ENCODE measurements at places on chromosomes 5 and 9.

GRCh38 chr5:176816791-176817347 lies 6.5 kb downstream of the UNC5A start:
- no peak for DNase-seq

GRCh38 chr5:6338135-6338534 lies 40.2 kb downstream of the MED10 start:
- no peak for DNase-seq

DNA sequence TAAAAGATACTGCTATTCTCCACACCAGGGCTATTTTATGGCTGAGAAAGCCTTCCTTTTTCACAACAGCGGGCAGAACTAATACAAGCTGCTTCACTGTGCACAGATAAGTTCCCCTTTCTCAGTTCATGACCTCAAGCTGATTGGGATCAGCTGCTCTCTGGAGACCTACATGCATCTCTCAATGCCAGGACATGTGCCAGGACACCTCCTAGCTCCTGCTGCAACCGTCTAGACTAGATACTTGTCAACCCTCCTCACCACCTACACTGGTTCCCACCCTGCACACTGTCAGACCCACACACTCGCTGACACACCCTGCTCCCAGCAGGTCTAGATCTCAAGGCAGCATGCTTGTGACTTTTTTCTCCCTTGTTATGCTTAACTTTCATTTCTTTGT lies 39.8 kb downstream of the STARD4 start:
- DNase-seq: no peak

- DNase-seq: no peak
These were observed 10.2 kb downstream of the NIPSNAP3B start for GRCh38 chr9:104774132-104774531.

- DNase-seq: no peak
These were observed 189.3 kb upstream of the EFNA5 start for GRCh38 chr5:107860044-107860443.

DNA sequence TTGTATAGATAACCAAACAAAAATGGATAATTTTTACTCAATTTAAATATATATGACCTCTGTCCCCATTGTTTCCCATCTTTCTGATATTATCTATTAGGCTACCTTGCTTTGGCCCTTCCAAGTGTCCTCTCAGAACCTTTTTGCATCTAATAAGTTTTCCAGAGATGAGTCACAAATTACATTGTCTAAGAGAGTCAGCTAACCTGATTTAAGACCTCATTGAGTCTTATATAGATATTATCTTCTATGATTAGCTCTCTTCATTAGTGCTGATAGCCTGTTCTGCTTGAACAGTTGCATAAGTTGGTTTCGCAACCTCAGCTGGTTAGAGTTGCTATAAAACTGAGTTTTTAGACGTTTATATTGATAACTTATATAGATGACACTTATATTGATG lies 623.1 kb downstream of the LRRC70 start:
- DNase-seq: no peak

DNA sequence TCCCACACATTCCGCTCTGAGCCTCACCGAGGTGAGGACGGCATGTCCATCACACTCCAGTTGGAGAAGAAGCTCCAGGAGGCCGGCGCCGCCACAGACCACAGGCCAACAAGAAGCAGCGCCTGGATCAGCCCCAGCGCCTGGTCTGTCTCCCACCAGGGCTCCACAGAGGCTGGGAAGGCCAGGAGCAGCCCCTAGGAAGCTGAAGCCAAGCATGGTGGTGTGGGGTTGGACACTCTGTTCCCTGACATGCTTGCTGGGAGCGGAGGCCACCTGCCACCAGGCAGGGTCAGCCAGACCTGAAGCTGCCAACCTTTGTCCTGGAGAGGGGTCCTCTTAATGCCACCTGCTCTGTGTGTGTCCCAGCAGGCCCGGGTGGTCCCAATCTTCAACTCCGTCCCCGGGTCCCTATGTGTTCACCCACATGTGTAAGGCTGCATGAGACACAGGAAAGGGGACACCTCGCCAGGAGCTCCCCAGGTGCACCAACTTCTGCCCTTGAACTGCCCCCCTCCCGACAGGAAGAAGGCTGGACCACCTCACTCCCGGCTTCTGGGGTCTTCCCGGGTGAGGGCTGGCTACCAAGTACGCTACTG lies 140.1 kb upstream of the PPP1R26 start:
- no peak for DNase-seq

GRCh38 chr5:119353213-119353612 lies 2.6 kb upstream of the TNFAIP8 start:
- no peak for DNase-seq

DNA sequence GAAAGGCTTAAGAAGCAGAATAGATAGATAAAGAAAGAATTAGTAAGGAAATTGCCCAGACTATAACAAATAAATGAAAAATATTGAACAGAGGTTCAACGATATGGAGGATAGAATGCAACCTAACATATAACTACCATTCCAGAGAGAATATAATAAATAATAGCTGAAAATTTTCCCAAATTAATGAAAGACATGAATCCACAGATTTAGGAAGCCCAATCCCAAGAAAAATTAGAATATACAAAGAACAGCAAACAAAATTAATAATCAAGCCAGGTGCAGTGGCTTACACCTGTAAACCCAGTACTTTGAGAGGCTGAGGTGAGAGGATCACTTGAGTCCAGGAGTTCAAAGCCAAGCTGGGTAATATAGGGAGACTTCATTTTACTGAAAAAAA lies 27.8 kb upstream of the FNIP1 start:
- no peak for DNase-seq

GRCh38 chr5:174221946-174222345 lies 176.4 kb downstream of the NSG2 start:
- no peak for DNase-seq

GRCh38 chr9:88498880-88499279 lies 36.1 kb upstream of the NXNL2 start:
- DNase-seq: no peak

GRCh38 chr9:107683566-107683965 lies 194.0 kb upstream of the KLF4 start:
- DNase-seq: no peak

DNA sequence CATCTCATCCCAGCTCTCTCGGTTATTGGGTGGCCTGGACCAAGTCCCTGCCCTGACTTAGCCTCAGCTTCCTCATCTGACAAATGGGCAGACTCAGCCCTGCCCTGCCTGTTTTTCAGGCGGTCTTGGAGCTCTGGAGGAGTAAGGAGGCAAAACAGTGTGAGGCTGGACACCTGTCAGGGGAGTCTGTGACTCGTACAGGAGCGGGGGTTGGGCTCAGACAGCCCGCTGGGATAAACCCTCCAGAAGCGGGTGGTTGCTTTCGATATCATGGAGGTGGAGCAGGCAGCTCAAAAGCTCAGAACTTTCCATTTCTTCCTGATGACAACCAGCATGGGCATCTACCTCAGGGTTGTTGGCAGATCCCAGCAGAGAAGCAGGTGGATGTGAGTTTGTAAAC lies 72.9 kb upstream of the GGTA1 start:
- no peak for DNase-seq

DNA sequence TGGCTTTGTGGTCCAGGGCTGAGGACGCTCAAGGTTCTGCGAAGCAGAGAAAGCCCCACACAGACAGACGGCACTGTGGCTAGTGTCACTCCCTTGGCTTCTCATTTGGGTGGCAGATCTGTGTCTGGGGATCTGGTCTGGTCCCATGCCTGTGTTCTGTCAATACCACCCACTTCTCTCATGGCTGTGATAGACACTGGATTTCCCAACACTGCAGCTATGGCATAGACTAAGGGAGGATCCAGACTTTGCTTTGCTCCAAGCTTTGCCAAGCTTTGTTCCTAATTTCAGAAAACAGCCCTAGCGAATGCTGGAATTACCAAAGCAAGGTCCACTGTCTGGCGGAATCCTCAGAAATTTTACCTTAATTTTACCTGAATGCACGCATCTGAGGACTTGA lies 62.1 kb downstream of the GADD45G start:
- no peak for DNase-seq

DNA sequence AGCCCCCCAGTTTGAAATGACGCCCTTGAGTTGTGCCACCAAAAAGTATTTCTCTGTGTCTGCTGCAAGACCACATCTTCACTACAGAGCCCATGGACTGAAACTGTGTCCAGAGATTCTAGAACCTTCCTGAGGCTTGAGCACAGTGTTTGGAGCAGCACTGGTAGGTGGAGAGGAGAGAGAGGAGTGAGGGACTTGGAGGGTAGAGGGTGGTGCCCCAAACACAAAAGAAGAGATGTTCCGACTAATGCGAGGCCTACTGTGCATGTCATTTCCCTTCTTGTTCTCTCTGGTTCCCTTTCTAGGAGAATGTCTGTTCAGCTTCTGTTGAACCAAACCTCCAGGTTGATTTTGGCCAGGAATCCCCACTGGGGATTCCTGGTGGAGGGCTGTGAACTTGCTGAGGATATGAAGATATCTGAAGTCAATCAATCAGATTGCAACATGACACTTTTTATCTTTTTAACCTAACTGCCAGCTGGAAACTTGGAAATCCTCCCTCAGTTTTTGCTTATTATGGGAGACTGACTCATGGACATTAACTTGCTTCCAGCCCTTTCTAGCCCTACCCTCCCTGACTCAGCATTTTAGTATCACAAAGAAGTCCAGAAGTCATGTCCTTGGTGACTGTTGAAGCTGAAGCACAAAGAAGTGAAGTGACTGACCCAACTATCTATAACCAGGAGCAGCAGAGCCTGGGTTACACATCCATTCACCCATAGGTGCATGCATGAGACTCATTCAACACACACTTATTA lies 154.5 kb downstream of the NR3C1 start:
- DNase-seq: no peak

GRCh38 chr5:51381761-51382474 lies 1.3 kb upstream of the ISL1 start:
- DNase-seq: no peak

DNA sequence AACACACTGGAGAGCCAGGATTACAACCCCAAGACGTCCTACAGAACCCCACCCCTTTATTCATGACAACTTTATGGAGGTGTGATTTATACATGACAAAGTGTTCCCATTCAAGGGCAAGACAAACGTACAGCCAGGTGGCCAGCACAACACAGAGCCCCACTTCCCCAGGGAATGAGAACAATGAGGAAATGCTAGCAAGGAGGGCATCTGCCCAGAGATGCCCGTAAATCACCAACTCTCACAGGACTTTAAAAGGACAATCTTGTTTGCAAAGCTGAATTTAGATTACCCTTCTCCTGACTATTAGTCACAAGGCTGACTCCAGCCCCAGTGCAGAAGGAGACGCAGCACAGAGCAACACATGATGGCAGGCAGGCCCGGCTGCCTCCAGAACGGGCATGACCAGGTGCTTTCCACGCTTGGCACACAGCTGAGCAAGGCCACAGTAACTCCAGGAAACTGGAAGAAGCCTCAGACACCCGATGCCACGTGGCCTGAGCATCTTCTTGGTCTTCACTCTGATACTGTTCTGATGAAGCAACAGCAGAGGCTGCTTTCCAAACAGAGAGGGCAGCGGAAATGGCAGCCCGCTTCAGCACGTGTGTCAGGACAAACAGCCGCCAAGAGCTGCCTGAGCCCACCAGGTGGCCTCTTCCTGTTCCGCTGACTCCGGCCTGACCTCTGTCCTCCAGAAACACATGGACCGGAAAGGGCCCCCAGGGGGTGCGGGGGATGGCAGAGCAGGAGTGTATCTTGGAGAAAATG lies 51.4 kb downstream of the ROR2 start:
- no peak for DNase-seq

DNA sequence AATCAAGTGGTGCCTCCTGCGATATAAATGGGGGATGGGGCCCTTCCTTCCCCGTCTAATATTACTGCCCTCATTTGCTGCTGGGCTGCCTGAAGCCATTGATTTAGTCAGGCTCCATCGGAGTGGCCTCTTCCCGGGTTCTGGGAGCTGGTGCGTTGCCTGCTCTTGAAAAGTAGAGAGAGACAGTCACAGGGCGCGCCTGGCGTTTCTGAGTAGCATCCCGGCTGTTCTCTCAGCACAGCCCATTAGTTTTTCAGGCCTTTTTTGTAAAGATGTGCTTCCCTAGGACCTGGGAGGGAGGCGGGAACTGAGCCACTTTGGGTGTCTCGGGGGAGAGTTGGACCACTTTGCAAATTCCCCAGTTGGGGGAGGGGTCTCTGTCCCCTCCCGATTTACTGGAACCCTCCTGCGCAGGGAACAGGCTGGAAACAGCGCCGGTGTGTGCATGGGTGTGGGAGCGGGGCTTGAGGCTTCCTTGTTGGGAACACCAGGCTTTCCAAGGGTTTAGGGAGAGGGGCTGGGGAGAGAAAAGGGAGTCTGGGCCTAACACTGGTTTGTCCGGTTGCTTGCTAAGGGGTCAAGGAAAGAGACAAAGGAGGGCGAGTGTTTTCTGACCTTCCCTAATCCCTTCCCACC lies 4.7 kb downstream of the PRDM6 start:
- DNase-seq: no peak

DNA sequence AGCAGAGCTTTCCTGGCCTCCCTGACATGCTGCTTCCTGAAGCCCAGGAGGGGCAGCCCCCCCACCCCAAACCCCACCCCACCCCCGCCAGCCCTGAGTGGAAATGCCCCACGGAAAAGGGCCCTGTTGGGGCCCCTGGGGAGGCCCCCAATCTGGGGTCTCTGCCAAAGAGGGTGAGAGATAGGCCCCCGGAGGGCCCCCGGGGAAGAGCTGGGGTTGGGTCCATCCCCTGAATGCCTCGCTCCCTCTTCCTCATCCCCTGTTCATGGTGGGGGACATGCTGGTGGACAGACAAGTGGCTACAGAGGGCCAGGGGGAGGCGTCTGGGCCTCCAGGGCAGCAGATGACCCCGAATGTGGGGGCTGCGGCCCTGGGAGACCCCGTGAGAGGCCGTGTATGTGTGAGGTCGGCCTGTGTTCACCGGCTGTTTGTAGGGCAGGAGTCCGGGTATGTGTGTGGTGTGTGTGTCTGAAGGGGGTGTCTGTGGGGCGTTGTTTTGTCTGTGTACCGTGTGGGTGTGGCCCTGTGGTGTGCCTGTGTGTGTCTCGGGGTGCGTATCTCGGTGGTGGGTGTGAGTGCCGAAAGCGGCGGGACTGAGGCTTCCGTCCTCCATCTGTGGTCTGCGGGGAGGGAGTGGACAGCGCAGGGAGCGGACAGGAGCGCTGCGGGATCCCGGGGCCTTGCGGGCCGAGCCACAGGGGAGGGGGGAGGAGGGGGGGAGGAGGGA lies 11.3 kb downstream of the C9orf50 start:
- no peak for DNase-seq

GRCh38 chr9:20351715-20352114 lies 270.6 kb downstream of the MLLT3 start:
- DNase-seq: no peak

GRCh38 chr5:57532513-57533497 lies 50.2 kb upstream of the ACTBL2 start:
- no peak for DNase-seq

DNA sequence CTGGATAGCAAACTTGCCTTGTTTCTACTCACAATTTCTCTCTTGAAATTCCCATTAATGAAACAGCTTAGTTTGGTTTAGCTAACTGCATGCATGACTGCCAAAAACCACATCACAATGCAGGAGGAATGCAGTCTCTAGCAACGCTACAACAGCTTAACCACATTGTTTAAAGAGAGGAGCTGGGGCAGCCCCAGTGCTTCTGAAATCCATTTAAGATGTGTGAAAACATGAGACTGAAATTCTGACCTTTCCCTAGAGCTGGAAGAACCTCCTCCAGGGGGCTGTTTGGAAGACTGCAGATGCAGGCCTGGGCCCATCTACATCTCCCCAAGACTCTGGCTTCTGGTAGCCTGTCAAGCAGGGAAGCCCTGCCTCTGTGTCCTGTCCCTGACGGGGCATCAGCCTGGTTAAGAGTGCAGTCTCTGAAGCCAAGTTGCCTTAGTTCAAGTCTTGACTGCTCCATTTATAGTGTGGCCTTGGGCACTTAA lies 157.1 kb downstream of the ZNF462 start:
- peak; percentile 84 for DNase-seq
